Bronchial epithelial cell (primary cell): ENCODE measurements at places on chromosomes 4 and X.

DNA sequence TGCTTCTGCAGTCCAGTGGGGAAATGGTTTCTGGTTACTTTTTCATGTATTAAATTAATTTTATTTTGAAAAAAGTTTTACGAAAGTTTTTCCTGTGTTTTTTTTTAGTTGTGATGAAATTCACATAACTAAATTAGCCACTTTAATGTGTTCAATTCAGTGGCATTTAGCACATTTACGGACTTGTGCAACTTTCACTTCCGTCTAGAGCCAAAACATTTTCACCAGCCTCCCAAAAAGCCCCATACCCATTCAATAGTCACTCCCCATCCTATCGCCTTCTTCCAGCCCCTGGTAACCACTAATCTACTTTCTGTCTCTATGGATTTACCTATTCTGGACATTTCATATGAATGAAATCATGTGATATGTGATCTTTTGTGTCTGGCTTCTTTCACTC lies 22.8 kb upstream of the TBL1X start:
- DNase-seq: no peak

GRCh38 chrX:108601276-108601675 lies 135.1 kb downstream of the IRS4 start:
- DNase-seq: no peak

GRCh38 chr4:100841911-100842310 lies 324.1 kb upstream of the EMCN start:
- peak; percentile 68 for DNase-seq

DNA sequence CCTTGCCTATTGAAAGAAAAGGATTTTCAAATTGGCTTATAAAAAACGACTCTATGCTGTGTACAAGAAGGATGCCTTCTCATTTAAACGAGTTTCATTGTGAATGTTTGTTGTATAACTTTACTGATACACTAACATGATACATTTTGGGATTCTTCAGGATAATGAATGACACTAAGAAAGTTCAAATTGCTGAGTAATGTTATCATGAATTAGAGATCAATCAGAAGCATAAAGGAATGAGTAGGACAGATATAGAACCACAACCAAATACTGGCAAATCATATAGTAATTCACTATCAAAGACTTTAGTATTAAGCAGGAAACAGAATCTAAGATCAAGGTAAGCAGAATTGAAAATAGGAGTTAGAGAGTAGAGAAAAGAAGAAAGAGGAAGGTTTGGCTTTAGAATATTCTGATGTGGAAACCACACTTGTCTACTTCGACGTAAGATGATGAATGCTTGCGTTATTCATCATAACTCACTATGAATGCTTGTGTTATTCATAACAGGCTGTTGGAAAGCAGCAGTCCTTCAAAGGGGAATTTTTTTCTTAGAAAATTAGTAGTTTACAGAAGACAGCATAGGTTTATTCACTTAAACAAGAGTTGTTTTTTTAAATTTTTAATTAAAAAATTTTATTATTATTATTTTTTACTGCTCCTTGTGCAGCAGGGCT lies 13.4 kb downstream of the CCDC158 start:
- DNase-seq: peak; percentile 63

- DNase-seq: peak; percentile 56
Measured at GRCh38 chr4:14333616-14334015, 668.7 kb upstream of the CPEB2 start.

DNA sequence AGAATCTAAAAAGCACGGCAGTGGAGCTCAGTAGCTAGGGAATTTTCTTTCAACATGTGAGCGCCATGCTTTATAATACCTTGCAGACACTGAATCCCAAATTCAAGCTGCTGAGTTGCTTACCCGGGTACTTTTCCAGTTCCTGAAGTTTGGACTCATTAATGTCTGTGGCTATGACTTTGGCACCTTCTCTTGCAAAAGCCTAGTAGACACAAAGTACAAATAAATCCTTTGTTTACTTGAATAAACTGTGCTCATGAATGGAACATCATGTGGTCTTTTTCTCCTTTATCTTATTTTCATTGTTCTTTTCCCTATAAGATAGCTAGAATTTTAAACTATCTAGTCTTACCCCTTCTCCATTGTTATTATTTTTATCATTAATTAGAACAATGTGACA lies 4.6 kb downstream of the BDH2 start:
- DNase-seq: no peak
